DMS153 (cell line): ENCODE measurements at places on chromosomes 7 and 10.
A peak's percentile ranks its signal among the peaks of the same experiment; 100 is the strongest.

- DNase-seq = no peak
Measured at GRCh38 chr7:87218796-87219544, 562 bp downstream of the TMEM243 start.

DNA sequence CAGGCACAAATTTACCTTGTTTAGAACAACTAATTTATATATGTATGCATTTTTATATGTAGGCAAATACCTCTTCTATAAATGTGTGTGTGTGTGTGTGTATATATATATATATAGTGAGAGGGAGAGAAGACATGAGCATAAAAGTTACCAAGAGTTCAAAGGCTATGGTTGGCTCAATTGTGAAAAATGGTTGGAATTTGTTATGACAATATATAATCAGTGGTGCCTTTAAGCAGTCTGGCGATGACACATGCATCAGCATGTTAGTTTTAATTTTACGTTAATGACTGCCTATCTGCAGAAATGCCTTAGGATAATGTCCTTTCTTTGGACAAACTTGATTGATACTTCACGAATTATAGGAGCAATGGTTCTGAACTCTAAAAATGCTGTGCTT lies 980.8 kb upstream of the LRRTM3 start:
- no peak for DNase-seq

DNA sequence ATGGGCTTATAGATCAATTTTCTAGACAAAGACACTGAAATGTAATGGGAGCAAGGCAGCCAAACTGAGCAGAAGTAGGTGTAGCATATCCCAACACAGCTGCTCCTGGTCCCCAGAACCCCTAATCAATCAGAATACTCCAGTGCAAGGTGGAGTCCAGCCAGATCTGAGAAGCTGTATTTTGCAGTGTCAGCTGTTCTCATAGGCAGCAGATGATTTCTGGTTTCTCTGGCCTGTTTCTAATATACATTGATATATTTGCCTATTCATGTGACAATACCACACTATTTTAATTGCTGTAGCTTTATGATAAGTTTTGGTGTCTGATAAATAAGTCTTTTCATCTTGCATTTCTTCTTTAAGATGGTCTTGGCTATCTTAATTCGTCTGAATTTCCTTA lies 117.4 kb upstream of the STARD3NL start:
- no peak for DNase-seq

DNA sequence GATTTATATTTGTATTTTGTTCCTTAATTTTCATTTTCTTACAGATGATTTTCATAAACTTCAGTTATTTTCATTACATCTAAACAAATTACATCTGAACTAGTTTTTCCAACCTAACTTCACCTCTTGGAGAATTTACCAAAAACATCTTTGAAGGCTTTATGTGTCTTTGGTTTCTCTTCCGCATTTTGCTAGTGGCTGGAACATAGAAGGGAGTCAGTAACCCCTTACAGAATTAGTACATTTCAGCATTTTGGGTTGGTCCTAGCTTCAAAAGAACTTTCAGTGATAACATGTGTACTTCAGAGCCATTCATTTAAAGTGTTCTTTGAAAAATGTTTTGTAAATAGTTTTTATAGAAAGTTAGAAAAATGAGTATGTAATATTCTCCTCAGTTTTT lies 169.8 kb upstream of the MTPN start:
- no peak for DNase-seq

DNA sequence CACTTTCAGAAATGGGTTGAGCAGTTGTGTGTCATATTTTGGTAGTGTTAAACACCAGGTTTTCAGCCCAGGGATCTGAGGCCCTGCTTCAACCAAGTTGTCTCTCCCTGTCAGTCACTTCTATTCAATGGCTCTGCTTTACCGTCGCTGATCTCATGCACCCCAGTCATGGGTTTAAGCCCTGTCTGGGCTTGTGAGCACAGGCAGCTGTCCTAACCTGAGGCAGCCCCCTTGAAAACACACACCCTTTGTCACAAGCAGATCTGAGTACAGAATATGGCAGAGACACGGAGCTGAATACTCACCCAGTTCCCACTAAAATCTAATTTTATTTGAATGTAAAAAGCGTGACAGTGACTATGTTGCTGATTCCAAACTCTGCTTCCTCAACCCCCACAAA lies 110.6 kb upstream of the GLI3 start:
- DNase-seq = no peak

DNA sequence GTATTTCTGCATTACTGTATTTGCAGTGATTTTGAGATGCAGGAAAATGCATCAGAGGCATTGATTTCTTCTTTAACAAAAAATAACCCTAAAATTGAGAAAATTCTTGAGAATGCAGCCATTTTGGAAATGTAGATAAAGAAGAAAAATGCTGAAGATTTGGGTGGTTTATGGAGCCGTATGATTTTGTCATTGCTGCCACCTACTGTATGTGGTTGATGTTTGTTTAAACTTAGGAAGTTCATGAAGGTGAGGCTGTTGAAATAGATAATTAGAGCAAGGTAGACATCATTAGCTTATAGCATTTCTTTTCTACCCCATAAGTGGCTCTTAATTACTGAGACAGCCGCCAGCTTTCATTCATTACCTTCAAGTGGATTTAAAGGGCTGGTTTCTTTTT lies 92.1 kb upstream of the SAMD8 start:
- DNase-seq = peak; percentile 11

DNA sequence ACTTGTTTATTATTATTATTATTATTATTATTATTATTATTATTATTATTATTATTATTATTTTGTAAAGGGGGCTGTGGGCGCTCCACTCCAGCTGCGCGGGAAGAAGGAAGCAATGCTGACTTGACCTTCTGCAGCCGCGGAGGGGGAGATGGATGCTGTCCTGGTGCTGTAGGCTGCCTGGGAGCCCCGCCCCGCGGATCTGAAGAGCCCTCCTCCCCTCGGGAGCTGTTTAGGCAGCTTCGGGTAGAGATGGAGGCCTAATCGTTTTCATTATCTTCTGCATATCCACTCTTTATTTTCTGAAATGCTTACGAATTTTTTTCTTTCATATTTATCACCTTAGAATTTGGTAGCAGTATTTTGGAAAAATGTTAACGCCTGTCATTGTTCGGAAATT lies 101.2 kb upstream of the KLF6 start:
- DNase-seq = peak; percentile 1

GRCh38 chr7:38398725-38399321 lies 125.4 kb upstream of the TARP start:
- DNase-seq = peak; percentile 17
